ENCODE measurements at places on chromosomes 13 and 19.

DNA sequence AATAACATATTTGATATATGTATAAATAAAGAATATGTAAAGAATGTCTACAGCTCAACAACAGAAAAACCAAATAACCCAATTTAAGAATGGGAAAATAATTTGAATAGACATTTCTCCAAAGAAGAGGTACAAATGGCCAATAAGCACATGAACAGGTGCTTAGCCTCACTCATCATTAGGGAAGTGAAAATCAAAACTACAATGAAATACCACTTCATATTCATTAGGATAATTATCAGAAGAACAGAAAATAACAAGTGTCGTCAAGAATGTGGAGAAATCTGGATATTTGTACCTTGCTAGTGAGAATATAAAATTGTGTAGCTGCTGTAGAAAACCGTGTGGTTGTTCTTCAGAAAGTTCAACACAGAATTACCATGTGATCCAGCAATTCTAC is 8.4 kb upstream of the SUPT20H start:
- no peak for DNase-seq

- DNase-seq: no peak
Observed at GRCh38 chr19:54440641-54441040, 8.4 kb upstream of the LENG8 start.

GRCh38 chr13:40598569-40598968 is 67.9 kb downstream of the FOXO1 start:
- no peak for DNase-seq

- DNase-seq: no peak
Observed at GRCh38 chr13:112140366-112140765, 73.4 kb downstream of the SOX1 start.

GRCh38 chr19:40584007-40584406 is 7.3 kb downstream of the SHKBP1 start:
- no peak for DNase-seq

DNA sequence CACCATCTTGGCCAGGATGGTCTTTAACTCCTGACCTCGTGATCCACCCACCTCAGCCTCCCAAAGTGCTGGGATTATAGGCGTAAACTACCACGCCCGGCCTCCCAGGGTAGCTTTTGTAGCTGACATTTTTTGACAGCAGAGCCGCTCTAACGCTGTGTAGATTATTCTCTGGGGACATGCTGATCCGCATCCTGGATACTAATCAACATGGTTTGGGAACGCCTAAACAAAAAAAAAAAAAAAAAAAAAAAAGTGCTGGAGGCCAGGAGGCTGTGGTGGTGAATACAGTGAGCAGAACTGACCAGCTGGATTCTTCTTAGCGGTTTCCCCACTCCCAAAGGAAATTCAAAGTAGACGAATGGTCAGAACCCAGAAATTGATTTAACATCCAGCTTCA is 5.1 kb downstream of the LONP1 start:
- DNase-seq: no peak

DNA sequence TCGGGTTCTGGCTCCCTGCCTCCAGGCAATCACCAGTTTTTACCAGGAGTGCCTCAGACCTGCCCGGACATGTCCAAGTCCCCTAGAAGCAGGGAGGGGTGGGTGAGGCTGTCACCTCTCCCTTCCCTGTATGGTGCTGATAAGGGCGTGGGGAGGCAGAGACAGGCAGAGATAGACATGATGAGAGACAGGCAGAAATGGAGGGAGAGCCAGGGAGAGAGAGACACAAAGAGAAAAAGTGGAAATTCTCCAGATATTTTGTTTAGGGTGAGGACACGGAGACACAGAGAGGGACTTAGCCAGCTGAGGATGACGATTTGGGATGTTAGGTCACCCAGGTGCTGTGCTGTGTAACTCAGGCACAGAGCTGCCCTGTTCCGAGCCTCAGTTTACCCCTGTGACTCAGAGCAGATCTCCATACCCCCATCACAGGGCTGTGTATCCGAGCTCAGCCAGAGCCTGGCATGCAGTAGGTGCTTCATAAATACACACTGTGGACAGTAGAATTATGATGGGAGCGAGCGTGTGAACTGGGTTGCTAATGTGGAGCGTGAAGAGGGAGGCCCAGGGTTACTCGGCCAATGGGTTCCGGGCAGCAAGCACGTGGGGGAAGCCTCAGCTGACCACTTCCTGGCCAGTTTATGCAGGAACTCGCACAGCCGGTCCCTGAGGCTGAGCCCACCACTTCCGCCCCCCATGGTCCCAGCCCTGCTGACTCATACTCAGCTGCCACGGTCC is 11.9 kb upstream of the GDF15 start:
- DNase-seq: peak; percentile 99

DNA sequence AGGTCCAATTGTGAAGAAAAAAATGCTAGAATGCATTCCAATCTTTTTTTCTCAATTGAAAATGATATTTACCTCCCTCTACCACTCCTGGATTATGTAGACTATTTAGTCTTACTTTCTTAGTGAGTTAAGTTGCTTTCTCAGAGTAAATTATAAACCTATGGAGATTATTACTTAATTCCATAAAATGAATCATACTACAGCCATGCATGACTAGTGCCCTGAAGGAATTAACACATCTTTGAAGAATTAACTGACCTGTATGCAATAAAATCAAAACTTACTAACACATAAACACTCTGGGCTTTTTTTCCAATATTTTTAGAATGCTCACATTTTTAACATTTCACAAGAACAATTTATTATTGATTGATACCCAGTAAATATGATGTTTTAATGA is 379.4 kb upstream of the DACH1 start:
- DNase-seq: no peak

- no peak for DNase-seq
Observed at GRCh38 chr19:6724631-6725492, 4.4 kb upstream of the C3 start.

DNA sequence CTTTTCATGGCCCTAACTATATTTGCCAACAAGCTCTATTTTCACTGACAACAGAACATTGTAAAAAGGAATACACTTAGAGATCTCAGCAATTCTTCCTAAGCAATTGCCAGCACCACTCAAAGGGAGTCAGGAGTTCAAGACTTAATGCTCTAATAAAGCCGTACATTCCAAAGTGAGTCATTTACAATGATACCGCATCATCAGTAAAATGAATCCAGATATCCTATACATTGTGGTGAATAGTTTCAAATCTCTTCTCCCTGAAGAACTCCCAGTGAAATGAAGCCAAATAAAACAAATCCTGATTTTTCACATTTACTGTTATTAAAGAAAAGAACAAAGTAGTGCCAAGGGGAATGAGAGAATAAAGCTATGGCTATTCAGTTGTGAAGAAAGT is 2898.7 kb upstream of the PCDH20 start:
- peak; percentile 1 for DNase-seq

- no peak for DNase-seq
Observed at GRCh38 chr13:46101484-46102254, 3.2 kb downstream of the CPB2 start.

GRCh38 chr13:71068041-71068440 is 799.0 kb downstream of the DACH1 start:
- DNase-seq: no peak

DNA sequence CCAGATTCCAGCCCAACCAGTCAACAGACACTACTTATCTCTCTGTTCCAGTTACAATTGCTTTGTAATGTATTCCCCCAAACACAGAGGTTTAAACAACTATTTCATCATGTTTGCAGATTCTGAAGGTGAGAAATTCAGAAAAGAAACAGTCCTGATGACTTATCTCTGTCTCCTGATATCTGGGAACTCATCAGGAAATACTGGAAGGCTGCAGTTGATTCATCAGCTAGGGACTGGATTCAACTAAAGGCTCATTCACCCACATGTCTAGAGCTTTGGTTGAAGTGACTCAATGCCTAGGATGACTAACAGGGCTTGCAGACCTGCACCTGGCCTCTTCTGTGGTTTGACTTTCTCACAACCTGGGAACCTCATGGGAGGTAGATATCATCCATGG is 56.6 kb upstream of the GPC6 start:
- DNase-seq: peak; percentile 66

DNA sequence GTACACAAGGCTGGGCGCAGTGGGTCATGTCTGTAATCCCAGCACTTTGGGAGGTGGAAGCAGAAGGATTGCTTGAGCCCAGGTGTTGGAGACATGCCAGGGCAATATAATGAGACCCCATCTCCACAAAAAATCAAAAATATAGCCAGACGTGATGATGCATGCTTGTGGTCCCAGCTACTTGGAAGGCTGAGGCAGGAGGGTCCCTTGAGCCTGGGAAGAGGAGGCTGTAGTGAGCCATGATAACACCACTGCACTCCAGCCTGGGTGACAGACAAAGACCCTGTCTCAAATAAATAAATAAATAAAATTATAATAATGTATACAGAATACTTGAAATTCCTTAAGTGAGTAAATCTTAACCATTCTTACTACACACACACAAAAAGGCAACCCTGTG is 127.7 kb downstream of the SPRY2 start:
- no peak for DNase-seq

- peak; percentile 43 for DNase-seq
Observed at GRCh38 chr19:45496349-45496953, 396 bp downstream of the RTN2 start.

Measured in mesenchymal stem cell (in vitro differentiated cells and primary cell).